ENCODE measurements at places on chromosomes 11 and 22. TPM values are rescaled to one million over a fixed set of nuclear protein-coding genes. Genes with fewer than 3 reads are reported as not detected.

C11orf97 gene
- not detected for total RNA-seq

ACRV1 gene
- total RNA-seq, result not detected

CBLIF gene
- not detected for total RNA-seq

- H3K36me3 ChIP-seq, result no peaks in the 10 kb centered on the region
- peaks cover under 1% of the 10 kb centered on the region for H3K4me1 ChIP-seq
- 0 out of 2 replicates have a peak overlapping the region, but pooled peaks have one; percentile 15 for H3K27ac ChIP-seq
These were observed 16.2 kb downstream of the JHY start for GRCh38 chr11:122898799-122899198.

GRCh38 chr22:43230971-43231723 is 44.2 kb upstream of the TTLL12 start:
- H3K36me3 ChIP-seq, result no peaks in the 10 kb centered on the region
- peak overlapping the region; percentile 45 for H3K4me3 ChIP-seq
- H3K27me3 ChIP-seq, result no peaks in the 10 kb centered on the region
- peaks cover 19% of the 10 kb centered on the region for H3K4me1 ChIP-seq
- peak; percentile 89 for DNase-seq

DNA sequence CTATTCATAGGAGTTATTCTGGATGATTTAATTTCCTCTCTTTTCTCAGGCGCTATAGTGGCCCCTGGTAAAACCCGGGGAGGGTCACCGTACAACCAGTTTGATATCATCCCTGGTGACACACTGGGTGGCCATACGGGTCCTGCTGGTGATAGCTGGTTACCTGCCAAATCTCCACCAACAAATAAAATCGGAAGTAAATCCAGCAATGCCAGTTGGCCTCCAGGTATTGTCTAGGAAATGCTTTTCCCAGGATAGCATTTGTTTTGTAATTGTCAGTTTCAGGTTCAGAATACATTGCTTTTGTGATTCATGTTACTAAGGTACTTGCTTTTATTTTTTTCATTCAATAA is 35.6 kb upstream of the ADSL start:
- H3K4me3 ChIP-seq, result no peak overlapping the region
- H3K27ac ChIP-seq, result peak overlapping the region; percentile 10
- no peak for DNase-seq
